Liver (tissue), 10 donors: ENCODE measurements at places on chromosomes 16 and 17. TPM values are rescaled to one million over a fixed set of nuclear protein-coding genes. Genes with fewer than 3 reads are reported as not detected.

DNA sequence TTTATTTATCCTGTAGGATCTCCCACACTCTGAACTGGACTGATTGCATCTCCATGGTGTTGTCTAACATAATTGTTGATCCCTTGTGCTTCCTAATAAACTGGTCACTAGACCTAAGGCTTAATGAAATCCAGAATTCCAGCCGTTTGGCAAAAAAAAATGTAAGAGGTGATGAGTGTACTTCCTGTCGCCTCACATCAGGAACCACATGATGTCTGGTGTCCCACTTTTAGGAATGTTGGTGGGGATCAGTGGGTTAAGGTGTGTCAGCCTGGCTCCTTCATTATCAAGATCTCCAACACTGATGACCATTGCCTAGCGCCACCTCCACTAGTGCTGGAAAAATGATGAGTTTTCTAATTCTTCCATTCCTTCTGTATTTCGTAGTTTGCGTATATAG lies 18.6 kb upstream of the LONP2 start:
- no peak for DNase-seq

DNA sequence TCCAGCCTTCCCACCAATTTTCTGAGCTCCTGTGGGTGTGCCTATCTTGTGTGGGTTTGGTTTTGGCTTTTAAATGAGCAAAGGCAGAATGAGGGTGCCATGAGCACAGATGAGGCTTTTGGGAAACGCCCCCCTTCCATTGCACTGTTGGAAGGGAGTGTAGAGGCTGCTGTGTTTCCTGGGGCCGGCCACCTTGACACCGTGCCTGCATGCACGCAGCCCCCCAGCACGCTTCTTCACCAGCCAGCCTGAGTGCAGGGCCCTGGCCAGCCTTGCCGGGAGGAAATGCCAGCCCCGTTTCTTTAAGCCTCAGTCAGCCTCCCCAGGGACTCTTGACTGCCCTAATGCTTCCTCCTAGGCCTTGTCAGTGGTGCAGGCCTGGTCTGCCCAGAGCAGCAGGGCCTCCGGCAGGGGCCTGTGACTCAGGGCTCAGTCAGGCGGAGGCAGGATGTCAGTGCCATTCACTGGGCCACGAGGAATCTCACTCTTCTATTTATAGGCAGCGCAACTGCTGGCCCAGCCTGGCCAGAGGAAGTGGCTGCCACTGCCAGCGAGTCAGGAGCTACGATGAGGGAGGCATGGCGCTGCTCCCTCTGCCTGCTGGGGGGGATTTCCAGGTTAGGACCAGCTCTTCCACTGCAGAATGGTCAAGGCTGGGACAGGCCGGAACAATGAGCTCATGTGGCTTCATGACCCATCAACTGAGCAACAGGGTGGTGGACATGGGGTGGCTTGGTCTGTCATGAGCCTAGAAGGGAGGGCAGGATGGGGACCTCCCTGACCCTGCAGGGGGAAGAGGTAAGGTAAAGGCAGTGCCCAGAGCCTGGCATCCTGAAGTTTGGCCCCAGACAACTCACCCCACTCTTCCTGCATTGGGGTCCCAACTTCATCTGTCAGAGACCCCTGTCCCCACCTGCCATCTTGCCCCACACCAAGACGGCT lies 205.2 kb downstream of the RAB11FIP4 start:
- DNase-seq, result no peak

Gene DNASE1
- total RNA-seq, result 10.2 TPM

DNA sequence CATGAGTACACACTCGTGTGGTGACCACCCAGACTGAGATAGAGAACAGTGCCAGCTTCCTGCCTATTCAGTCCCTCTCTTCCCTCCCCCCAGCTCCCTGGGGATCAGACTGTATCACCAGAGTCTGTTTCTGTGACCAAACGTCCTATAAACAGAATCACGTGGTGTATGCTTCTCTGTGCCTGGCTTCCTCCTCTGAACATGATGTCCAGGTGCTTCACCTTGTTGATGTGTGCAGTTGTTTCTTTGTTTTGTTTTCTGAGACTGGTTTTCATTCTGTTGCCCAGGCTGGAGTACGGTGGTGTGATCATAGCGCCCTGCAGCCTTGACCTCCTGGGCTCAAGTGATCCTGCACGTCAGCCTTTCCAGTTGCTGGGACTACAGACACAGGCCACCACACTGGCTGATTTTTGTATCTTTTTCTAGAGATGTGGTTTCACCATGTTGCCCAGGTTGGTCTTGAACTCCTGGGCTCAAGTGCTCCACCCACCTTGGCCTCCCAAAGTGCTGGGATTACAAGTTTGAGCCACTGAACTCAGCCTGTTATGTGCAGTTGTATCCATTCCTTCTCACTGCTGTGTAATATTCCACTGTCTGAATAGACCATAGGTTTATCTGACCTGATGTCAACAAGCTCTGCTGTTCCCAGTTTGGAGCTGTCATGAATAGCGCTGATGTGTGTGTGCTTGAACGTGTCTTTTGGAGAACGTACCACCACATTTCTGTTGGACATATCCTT lies 28.9 kb upstream of the PRM1 start:
- DNase-seq, result no peak

DNA sequence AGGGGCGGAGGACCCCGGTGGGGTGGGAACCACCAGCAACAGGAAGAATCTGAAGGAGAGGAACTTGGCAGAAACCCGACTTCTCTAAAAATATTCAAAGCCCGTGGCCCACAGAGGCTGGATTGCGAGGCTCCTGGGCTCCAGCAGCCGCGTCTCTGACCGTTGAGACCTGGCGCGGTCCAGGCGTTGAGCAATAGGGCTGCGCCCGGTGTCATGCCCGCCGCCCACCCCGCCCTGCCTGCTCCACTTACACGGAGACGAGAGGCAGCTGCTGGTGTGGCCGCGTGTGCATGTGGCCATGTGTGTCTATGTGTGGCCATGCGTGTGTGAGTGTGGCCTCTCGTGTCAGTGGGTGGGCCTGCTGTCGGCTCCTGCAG lies 83.6 kb downstream of the IRF8 start:
- no peak for DNase-seq
